ENCODE measurements at places on chromosomes 16 and 17.

- no peak for DNase-seq
Measured at GRCh38 chr16:82199209-82199608, 29.2 kb upstream of the MPHOSPH6 start.

- peak; percentile 87 for DNase-seq
Measured at GRCh38 chr17:50151041-50151936, 812 bp upstream of the PPP1R9B start.

DNA sequence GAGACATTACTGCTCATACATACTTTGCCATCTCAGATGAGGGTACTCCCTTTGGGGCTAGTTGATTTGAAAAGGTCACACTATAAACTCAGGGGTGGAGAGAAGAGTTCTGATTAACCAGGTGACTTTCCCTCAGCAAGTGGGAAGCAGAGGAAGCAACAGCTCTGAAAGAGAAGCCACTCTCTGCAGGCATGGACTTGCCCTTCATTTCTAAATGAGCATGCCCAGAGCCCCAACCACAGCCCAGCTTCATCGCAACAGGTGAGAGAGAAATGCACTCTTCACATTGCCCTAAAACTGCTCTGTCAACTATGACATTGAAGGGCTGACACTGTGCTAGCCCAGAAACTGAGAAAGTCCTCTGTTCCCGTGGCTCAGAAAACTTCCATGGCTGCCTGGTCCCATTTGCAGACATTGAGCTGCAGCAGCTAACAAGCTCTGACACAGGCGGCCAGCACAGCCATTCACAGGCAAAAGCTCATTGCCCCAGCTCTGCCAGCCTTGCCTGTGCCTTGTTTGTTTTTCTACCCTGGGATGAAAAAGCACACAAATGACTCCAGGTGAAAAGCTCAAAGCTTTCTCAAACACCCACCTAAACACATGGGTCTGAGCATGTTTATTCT, 419.8 kb upstream of the DYNLRB2 start:
- DNase-seq: no peak

DNA sequence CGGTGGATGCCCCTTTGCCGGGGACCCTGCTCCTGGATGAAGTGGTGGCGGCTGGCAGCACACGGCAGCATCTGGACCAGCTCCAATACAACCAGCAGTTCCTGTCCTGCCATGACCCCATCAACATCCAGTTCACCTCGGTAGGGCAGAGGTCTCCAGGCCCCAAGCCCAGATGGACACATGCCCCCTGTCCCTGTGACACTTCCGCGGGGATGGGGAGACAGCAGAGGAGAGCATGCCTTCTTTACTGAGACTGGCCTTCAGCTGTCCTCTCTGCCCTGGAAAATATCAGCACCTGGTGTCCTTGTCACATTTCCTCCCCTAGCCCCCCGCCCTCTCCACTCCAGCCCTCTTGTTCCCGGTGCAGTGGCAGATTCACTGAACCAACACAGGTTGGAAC, 6.2 kb downstream of the CHAD start:
- no peak for DNase-seq

GRCh38 chr17:61631800-61632199, 40.8 kb upstream of the NACA2 start:
- DNase-seq: no peak

DNA sequence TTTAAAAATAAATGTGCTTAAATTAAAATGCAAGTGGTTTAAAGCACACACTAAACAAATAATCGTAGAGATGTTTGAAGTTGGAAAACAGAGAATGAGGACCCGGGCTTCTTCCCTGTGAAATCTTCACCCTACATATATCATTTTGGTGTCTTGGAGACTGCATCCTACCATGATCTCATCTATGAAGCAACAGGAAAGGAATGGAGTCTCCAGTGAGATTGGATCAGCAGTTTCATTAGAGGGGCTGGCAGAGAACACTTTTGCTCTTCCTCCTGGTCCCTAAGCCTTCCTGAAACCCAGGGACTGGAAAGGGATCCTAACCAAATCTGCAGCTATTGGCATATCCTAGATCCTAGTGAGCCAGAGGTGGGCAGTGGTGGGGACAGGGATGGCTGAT, 85.0 kb downstream of the GRIN2A start:
- no peak for DNase-seq

GRCh38 chr16:73289232-73289631, 241.3 kb upstream of the ZFHX3 start:
- no peak for DNase-seq

DNA sequence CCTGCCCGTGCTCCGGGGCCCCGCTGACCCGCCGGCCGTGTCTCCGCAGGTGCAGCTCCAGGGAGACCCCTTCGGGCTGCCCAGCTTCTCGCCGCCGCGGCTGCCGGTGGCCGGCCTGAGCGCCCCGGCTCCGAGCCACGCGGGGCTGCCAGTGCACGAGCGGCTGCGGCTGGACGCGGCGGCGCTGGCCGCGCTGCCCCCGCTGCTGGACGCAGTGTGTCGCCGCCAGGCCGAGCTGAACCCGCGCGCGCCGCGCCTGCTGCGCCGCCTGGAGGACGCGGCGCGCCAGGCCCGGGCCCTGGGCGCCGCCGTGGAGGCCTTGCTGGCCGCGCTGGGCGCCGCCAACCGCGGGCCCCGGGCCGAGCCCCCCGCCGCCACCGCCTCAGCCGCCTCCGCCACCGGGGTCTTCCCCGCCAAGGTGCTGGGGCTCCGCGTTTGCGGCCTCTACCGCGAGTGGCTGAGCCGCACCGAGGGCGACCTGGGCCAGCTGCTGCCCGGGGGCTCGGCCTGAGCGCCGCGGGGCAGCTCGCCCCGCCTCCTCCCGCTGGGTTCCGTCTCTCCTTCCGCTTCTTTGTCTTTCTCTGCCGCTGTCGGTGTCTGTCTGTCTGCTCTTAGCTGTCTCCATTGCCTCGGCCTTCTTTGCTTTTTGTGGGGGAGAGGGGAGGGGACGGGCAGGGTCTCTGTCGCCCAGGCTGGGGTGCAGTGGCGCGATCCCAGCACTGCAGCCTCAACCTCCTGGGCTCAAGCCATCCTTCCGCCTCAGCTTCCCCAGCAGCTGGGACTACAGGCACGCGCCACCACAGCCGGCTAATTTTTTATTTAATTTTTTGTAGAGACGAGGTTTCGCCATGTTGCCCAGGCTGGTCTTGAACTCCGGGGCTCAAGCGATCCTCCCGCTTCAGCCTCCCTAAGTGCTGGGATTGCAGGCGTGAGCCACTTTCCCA, 5.9 kb downstream of the CTF1 start:
- peak; percentile 69 for DNase-seq

DNA sequence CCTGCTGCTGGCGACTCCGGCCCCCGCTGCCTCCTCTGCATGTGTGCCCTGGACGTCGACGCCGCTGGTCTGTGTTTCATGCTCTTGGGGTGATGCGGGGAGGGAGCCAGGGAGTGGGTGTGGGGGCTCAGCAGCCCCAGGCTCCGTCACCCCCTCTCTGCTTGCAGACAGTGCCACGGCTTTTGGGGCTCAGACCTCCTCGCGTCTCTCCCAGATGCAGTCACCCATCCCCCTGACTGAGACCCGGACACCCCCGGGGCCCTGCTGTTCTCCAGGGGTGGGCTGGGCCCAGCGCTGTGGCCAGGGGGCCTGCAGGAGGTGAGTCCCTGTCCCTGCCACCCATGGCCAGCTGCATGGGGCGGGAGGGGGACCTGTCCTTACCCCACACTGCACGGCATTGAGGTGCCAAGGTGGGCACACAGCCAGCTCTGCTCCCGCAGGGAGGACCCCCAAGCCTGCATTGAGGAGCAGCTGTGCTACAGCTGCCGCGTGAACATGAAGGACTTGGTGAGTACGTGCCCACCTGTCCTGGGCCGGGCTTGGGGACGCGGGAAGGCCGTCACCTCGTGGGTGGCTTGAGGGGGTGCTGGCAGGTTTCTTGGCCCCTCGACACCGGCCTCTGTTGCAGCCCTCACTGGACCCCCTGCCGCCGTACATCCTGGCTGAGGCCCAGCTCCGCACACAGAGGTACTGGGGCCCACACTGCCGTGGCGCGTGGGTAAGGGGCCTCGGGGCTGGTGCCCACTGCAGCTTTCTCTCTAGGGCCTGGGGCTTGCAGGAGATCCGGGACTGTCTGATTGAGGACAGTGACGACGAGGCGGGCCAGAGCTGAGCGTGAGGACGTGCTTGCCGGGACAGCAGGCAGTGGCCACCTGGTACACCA, 8.4 kb downstream of the CTU2 start:
- DNase-seq: no peak

GRCh38 chr17:70114405-70114804, 39.4 kb downstream of the KCNJ16 start:
- DNase-seq: no peak

DNA sequence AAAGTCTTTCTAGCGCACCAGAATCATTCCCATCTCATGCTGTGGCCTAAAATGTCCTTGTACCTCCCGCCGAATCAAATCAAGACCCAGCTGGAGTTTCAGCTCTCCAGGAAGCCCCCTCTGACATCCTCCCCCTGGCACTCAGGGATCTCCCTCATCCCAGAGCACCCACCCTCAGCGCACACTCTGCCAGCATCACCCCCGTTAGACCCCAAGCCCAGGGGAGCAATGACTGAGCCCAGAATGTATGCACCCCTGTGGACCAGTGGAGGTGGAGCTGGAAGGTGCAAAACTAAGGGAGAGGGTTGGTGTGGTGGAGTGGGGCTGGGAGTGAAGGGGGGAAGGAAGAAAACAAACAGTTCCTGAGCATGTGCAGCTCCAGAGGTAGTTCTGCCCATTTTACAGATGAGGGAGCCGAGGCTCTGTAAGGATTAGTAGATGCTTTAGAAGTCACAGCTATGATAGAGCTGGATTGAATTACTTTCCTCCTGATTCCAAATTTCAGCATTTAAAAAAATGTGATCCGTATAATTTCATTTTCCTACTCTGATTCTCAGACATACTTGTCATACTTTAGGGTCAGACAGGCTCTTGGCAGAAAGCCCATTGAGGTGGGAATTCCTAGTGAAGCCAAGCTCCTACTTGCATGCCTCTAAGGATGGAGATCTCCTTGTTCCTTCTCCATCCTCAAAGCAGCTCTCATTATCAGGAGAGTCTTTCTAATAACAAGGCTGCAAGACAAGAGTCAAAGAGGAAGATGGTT, 242.7 kb downstream of the KATNIP start:
- DNase-seq: no peak

GRCh38 chr17:45852535-45853297, 8.0 kb downstream of the SPPL2C start:
- DNase-seq: peak; percentile 49

- no peak for DNase-seq
Measured at GRCh38 chr17:10681866-10682446, 15.4 kb downstream of the SCO1 start.

GRCh38 chr17:14359163-14360020, 58.5 kb downstream of the HS3ST3B1 start:
- peak; percentile 69 for DNase-seq

DNA sequence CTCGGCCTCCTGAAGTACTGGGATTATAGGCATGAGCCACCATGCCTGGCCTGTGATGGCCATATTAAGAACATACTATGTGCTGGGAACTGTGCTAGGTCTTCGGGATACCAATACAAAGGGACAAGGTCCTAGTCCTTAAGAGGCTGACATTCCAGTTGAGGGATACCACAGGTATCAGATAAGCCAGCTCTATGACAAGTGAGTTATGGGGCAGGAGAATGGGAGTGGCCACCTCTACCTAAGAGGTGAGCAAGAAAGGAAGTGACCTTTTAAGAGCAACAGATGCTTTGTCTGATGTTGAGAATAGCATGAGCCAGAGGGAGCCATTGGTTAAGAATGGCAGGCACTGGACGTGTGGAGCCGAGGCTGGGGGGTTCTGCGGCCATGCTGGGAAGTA, 27.0 kb downstream of the ADORA2B start:
- no peak for DNase-seq

GRCh38 chr16:58464047-58464915, 35.7 kb upstream of the NDRG4 start:
- no peak for DNase-seq

DNA sequence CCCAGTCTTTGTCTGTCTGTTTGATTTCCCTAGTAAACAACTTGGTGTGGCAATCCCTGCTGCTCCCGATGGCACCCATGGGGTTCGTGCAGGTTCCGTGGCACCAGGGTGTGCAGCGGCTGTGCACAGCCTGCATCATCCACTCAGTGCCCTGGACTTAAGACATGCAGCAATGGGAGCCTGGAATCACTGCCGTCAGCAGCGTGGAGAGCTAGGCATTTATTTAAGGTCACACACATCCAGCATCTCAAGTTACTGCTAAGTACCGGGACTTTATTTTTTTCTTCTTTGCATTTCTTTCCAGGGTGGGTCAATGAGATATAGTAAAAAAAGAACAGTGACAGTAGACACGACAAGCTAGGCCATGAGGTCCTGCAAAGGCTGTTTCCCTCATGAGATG, 2.8 kb downstream of the DHRS7C start:
- DNase-seq: no peak

- DNase-seq: no peak
Measured at GRCh38 chr17:63537001-63537400, 13.3 kb upstream of the DCAF7 start.

GRCh38 chr17:9028988-9029570, 7.8 kb downstream of the NTN1 start:
- DNase-seq: no peak

- no peak for DNase-seq
Measured at GRCh38 chr17:12077773-12078172, 57.1 kb downstream of the MAP2K4 start.
